ENCODE measurements at places on chromosomes 5 and 9.

DNA sequence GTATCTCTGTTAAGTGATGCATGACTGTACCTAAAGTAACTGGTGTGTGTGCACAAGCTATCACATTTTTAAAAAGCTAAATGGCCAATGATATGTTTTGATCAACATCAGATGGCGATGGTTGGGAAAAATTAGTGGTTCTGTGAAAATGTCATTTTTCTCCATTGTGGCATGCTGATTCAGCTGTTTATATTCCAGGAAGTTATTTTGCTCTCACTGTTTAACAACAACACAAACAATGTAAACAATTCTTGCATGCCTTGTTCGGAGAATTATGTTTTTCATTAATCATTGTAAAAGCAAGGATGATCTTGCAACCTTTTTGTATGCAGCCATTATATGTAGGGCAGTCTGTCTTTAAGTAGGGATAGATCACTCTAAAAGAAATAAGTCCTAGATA is 106.1 kb upstream of the LHFPL2 start:
- no peak for DNase-seq

- no peak for DNase-seq
These were observed 8.2 kb upstream of the DOCK2 start for GRCh38 chr5:169628892-169629291.

- no peak for DNase-seq
These were observed 74.2 kb downstream of the CPLANE1 start for GRCh38 chr5:37174928-37175327.

- DNase-seq: no peak
These were observed 67.4 kb upstream of the ZNF618 start for GRCh38 chr9:113808391-113809358.

DNA sequence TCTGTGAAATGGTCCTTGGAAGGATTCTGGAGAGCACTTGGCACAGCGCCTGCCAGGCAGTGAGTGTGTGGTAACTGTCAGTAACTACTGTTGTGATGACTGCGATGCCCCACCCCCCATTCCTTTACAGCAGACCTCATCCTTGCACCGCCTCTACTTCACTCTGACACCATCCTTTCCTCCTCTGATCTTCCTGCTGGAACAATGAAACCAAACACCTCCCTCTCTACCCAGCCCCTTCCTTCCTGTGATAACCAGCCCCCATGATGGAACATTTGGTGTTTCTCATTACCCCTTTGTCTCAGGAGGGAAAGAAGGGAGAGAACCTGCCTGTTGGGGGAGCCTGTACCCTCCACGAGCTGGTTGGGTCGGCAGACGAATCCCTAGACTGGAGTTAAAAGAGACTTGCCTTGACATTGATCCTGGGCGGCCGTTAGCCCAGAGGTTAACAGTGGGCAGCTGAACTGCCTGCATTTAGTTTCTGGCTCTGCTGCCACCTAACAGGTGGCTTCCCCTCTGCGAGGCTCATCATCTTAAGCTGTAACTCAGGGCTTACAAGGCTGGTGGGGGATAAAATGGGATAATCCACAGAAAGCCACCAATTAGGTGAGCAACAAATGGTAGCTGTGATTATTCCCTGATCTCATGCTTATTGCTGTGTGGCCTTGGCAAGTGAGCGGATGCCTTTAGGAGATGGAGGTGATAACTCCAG is 34.2 kb upstream of the GRPEL2 start:
- DNase-seq: no peak

DNA sequence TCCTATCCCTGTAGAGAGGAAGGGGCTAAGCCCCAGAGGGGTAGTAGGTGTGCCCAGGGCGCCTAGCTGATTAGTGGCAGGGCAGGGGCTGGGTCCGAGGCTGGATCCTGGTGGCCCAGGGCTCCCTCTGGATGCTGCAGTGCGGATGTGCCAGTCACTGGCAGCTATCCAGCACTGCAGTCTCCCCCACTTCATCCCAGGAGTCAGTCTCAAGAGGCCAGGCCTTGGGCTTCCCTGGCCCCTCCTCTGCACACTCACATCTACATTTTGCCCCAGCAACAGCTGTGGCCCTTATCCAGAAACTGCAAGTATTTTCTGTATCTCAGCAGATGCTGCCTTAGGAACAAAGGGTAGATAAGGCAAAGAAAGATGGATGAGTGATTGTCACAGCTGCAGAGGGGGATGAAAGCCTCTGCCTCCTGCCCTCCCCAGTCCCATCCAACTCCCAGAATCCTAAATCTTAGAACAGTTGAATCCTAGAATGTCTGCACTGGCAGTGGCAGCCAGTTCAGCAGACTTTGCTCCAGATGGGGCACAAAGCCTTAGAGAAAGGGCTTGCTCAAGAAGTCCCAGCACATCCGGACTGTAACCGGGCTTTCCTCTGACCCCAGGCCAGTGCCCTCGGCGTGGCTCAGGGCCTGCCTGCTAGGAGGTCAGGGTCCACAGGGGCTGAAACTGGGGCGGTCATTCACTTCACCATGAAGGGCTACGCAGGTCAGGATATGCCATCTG is 1.6 kb downstream of the ANXA6 start:
- DNase-seq: peak; percentile 7

GRCh38 chr9:128081056-128081455 is 13.0 kb downstream of the SLC25A25 start:
- no peak for DNase-seq

DNA sequence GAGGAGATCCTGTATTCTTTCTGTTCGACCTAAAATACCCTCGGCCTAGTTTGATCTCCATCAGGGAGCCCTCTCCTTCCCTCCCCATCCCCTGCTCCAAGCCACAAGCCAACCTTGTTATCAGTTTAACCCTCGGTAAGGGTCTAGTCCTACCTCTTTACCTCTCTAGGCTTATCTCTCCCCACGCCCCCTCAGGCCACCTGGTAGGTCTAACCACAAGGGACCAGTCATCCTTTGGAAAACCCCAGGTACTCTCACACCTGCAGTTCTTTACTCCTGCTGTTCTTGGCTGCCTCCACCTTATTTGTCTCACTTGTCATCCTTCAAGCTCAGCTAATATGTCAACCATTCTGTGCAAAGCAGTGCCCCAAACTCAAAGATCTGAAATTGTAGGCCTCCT is 78.7 kb downstream of the RAD23B start:
- DNase-seq: no peak

- no peak for DNase-seq
These were observed 375.9 kb downstream of the KIF4B start for GRCh38 chr5:155389498-155389897.

GRCh38 chr9:111959468-111960359 is 63.1 kb downstream of the UGCG start:
- no peak for DNase-seq

- no peak for DNase-seq
These were observed 43.3 kb downstream of the SLC28A3 start for GRCh38 chr9:84297162-84297821.

- DNase-seq: no peak
These were observed 846 bp downstream of the MGAT1 start for GRCh38 chr5:180801596-180802324.

DNA sequence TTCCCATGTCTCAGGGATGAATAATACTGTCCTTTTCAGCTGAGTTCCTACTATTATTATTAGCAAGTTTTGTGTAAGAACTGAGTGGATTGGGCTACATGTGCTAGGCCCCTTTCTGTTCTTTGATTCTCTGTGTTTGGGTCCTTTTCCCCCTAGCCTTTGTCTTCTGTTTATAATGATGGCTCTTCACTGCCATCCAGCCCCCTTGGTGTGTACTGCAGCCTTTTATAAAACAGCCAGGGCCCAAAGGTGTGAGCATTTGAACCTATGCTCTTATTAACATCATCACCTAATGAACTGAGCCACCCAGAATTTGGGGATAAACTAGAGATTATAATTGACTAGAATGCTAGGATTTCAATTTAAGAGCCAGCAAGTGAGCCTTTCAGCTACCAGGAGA is 52.6 kb downstream of the PLAC8L1 start:
- no peak for DNase-seq

GRCh38 chr5:57280853-57281252 is 107.0 kb downstream of the GPBP1 start:
- DNase-seq: no peak

DNA sequence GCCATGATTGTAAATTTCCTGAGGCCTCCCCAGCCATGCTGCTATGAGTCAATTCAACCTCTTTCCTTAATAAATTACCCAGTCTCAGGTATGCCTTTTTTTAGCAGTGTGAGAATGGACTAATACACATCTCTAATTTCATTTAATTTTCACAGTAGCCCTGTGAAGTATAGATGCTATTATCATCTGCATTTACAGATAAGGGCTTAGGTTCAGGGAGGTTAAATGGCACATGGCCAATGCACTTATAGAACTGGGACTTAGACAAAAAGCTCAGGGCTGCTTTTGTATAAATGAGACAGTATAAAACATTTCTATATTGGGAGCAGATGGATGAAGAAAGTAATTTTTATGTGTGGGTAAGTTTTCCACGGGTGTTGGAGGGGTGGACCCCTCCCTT is 62.9 kb upstream of the PANK3 start:
- DNase-seq: no peak

DNA sequence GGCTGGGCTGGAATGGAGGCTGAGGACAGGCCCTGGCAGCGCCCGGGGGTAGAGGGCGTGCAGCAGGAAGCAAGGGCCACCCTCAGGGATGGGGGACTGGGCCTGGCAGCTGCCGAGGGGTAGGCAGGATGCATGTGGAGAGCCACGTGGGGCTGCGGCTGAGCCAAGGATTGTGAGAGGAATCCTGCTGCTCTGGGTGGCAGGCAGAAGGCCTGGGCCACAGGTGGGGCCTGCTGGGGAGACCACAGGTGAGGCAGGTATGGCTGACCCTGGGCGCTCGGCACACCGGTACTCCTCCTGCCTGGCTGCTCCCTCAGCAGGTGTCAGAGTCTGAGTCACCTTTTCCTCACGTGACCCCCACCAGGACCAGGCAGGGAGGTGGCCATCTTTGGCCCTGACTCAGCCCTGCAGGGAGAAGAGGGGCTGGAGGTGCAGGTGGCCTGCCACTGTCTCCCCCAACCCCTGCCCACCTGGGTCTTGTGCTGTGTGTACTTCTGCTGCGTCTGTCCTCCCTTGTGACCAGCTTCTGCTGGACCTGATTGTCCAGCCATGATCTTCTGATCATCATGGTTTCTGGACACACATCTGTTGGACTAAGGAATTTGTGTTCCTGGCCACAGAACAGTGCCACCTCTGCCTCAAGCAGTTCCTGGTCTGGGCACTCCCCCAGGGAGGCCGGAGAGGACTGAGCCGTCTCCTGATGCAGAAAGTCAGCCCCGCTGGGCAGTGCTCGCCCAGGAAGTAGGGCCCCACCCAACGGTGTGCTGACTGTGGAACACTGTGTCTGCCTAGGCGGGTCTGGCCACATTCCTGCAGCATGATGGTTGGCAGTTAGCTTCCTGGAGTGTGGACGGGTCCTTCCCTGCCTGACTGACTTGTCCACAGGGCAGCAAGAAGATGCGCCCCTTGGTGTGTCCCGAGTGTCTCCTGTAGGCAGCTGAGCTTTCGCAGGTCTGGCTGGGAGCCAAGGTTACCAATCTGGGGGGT is 6.4 kb downstream of the ARRDC1 start:
- peak; percentile 16 for DNase-seq

- no peak for DNase-seq
These were observed 859 bp downstream of the CSNK1G3 start for GRCh38 chr5:123512611-123513461.

GRCh38 chr9:123657941-123658340 is 272.0 kb downstream of the DENND1A start:
- DNase-seq: no peak

DNA sequence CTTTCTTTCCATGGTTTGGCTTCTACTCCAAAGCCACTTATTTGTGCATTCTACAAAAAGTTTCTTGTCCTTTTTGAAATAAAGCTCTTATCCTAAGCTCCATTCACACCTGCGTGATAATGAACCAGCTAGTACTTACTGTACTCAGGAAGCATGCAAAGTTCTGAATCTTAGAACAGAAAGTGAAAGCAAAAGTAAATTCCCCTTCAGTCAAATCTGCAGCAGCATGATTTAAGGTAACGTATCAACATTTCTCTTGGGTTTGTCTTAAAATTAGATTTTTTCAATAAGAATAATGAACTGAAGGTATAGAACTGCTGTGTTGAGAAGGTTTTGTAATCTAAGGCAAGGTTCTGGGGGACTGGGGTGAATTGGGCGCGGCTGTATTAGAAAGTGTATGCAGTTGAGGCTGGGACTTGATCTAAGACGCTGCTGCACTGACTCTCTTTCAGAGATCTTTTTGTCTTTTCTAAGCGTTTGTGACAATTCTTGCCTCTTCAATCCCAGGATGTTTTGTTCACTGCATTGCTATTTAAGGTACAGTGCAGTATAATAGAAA is at the start of gene ERAP2:
Gene ERAP2 (plus strand): TSS at position 209 of the 559 bp plus-strand sequence. CDS start 3,186 bp downstream, outside the sequence.
- DNase-seq: peak; percentile 29

DNA sequence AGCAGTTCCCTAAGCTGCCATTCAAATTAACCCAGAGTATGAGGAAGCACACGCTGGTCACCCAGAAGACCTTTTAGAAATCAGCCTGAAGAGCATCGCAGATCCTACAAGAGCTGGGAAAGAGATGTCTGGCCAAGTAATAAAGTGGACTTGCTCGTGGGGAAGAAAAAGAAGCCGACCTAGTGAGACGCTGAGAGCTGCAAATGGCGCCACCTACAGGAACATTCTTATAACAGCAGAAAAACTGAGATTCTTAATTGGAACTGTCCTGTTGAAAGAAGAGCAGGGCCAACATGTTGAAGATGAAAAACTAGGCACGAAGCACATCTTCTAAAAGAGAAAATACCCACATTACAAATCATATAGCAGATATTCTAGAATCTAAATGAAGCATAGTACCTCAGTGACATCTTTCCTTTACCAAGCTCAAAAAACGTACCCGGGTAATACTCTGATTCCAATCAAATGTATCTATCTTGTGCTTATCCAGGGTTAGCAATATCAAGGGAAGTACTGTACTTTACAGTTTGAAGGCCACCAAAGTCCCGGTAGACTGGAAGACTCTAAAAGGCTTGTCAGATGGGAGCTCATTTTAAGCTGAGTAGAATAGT is 3.9 kb upstream of the GNAQ start:
- DNase-seq: peak; percentile 85

- peak; percentile 90 for DNase-seq
These were observed 440 bp downstream of the ANXA2R start for GRCh38 chr5:43039471-43040286.

- DNase-seq: no peak
These were observed 340.3 kb upstream of the NUDT12 start for GRCh38 chr5:103902893-103903292.

DNA sequence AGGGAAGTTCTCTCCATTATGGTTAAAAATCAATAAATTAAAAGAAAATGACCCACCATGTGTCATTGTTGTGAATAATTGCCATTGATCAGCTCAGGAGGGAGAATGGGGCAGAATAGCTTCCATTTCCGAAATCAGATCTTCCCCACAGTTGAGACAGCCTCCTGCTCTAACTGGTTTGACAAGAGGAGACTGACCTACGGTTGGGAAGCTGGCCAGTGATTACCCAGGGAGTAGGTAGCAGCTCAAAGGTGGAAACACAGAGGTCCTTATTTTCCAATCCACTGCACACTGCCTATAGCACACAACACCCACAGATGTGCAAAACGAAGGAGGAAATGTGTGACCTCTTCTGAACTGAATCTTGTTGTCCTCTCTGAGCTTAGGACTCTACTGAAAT is 69.0 kb upstream of the DAPK1 start:
- no peak for DNase-seq

DNA sequence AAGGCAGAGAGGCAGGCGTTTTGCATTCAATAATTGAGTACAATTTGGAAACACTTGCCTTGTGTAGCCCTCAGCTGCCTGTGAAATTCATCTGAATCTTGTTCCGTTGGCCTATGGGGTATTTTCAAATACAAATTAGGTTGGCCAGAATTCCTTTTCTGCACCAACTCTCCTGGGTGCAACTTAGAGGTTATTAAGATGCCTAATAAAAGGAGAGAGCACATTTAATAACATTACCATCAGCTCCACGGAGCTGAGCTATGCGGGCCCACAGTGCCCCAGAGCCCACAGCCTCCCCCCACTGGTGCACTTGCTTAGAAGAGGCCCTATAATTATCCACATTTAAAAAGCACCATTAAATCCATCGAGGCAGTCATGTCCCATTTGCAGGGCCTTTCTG is 367.6 kb upstream of the CLINT1 start:
- no peak for DNase-seq
